Chondrocyte (in vitro differentiated cells): ENCODE measurements at places on chromosomes 3 and 15. TPM values are rescaled to one million over a fixed set of nuclear protein-coding genes. Genes with fewer than 3 reads are reported as not detected.

- no peak for DNase-seq
Observed at GRCh38 chr3:3302964-3303363, 123.5 kb upstream of the CRBN start.

DNA sequence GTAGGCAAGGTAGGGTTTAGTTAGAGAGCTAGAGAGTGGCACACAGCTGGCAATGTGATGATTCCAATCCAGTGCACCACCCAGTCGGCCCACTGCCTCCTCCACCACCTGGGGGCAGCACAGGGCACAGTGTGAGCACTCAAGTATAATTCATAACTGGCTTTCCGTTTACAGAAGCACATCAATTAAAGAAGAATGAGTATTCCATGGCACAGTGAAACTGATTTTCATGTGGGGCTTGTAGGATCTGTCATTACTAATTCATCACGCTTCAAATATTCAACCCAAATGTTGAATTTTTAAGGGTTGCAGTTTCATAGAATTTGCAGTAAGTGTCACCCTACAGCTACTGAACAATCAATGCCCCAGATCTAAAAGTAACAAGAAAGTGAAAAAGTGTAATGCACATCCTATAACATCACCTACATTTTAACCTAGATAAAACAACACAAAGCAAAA is 149.9 kb downstream of the IGSF11 start:
- no peak for DNase-seq

DNA sequence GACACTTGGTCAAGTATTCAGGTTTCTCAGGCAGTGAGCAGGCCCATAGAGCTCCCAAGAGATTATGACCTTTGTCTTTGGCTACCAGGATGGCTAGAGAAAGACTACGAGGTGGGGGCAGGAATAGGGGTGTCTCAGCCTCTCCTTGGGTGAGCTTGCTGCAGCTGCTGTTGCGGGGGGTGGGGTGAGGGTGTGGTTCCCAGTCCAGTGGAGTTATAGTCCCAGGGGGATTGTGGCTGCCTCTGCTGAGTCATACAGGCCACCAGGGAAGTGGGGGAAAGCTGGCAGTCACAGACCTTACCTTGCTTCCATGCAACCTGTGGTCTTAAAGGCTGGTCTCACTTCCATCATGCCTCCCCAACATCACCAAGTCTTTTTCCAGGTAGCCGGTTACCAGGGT is 31.7 kb downstream of the ATP2C1 start:
- DNase-seq, result no peak

DNA sequence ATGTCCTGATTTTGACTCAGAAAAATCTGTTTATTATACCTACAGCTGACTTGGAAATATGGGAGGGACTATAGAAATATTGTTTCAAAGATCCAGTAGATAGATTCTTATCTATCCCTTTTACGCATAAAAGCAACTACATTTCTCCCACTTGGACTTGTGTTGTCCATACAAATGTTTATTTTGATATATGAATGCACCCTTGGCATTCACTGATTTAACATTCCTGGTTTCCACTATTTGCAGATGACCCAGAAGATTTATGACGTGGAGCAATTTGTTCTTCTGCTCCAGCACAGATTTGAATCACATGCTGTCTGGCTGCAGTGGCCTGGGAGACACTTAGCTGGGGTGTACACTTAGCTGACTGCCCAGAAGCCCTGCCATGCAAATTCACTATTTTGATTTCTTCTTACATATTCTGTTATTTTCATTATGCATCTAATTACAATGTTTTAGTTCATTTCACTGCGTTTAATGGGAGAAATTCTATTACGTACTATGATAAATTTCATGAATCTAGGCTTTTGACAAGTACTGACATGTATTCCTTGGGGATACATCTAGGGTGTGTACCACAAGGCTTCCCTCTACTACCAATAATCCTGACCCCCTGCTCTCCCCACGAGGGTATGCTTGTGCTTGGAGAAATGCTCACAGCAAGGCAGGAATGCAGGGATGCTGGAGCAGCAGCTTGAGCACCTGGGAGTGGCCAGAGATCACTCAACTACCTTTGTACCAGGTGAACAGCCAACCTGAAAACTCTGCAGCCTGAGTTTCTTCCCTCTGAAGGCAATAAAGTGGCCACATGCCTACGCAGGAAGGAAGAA is 223.6 kb upstream of the TBL1XR1 start:
- DNase-seq, result no peak

DNA sequence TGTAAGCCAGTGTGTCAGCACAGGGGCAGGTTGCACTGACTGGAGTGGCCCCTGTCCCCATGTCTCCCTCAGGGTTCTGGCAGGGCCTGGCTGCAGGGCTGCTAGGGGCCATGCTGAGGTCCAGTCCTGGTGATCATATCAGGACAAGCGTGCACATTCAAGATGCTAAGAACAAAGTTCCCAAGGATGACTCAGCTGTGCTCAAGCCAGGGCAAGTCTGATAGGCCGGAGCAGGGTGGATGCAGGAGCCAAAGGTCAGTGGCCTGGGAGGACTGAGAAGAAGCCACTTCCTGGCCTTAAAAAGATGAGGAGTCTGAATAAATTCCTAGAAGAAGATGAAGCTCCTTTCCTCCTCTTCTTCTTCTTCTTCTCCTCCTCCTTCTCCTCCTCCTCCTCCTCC is 353.2 kb downstream of the AGBL1 start:
- peak; percentile 59 for DNase-seq

DNA sequence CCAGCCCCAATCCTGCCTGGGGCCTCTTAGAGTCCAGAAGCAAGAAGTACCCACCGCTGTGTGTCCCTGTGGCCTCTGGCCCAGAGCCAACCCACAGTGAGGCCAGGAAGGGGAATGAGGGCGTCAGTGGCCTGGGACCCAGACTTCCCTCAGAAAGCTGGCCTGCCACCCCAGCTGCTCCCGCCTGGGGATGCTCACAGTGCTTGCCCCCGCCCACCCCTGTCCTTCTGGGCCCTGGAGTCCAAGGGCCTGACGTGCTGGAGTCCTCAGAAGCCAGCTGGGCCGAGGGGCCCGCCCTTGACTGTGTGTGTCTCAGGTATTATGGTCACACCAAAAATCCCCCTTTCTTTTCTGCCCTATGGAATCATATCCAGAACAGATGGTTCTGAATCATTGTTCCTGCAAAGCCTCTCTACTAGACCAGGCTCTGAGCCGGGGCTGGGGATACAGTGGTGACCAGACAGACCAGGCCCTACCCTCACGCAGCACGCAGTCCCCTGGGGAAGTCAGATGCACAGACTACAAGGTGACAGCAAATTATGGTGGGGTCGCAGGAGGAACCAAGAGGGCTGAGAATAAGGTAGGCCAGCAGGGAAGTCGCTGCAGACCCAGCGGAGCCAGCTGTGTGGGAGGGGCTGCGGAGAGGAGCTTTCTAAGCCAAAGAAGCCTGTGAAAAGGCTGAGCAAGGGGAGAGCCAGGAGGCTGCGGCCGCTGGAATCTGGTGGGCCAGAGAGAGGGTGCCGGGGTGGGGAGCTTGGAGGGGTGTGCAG is 99.1 kb downstream of the VGLL4 start:
- DNase-seq, result no peak

DNA sequence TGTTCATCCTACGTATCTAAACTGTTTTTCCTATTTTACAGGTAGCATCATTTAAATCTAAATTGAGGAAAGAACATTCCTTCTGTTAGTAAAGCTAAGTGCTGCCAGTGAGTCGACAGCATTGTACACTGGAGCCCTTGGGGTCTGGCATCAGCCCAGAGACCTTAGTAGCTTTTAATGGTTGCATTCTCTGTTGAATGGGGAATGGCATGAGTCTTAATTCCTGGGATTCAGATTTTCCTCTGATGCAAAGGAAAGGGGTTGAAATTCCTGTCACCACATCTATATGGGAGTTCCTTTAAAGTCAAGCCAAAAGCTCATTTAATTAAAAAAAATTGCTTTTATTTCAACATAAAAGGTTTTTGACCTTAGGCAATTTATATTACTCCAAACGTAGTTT is 148.4 kb upstream of the GBE1 start:
- no peak for DNase-seq

GRCh38 chr15:87817553-87817952 is 439.0 kb downstream of the NTRK3 start:
- DNase-seq, result no peak

DNA sequence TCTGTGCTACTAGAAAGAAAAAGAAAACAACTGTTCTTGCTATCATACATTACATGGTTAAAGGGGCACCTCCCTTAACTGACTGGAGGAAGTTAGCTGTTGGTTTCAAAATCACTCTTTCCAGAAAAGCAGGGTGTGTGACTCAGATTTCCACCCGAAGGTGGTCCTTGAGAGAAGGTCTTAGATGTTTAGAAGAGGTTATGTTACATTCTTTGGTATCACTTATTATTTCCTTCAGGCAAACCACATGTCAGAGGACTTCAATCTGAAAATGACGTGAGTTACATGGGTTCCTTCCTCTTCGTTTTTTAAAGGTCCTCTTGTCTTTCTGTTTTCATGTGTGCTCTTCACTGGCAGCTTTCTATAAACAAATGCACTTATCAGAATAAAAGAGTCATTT is 307.9 kb upstream of the CBLB start:
- no peak for DNase-seq

The CHRM5 gene
- not detected in 3 replicates for total RNA-seq

The MUC13 gene
- total RNA-seq, result not detected in 3 replicates
